NCI-H1694 treated with DMSO at 0.1 percent for 48 hours (cell line): ENCODE measurements at places on chromosomes 5 and 9.

GRCh38 chr5:103260951-103261350 lies 2.4 kb downstream of the MACIR start:
- no peak for DNase-seq

DNA sequence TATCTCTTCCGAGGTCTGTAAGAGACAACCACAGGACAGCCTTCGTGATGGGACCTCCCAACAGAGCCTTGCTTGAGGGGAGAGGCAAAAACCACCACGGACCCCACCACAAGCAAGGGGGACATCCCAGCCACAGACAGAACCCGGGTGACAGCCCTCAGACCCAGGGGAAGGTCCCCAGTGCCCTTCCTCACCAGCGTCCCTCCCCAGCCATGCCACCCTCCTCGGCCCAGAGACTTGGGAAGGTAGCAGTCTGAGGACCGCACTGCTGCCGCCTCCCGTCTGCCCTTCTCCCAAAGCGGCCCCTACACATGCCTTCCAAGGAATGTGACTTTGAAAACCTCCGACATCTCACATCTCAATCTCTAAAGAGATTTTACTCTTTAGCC lies 13.4 kb downstream of the IPPK start:
- no peak for DNase-seq

- no peak for DNase-seq
Observed at GRCh38 chr5:177489119-177489716, 8.2 kb downstream of the PDLIM7 start.

DNA sequence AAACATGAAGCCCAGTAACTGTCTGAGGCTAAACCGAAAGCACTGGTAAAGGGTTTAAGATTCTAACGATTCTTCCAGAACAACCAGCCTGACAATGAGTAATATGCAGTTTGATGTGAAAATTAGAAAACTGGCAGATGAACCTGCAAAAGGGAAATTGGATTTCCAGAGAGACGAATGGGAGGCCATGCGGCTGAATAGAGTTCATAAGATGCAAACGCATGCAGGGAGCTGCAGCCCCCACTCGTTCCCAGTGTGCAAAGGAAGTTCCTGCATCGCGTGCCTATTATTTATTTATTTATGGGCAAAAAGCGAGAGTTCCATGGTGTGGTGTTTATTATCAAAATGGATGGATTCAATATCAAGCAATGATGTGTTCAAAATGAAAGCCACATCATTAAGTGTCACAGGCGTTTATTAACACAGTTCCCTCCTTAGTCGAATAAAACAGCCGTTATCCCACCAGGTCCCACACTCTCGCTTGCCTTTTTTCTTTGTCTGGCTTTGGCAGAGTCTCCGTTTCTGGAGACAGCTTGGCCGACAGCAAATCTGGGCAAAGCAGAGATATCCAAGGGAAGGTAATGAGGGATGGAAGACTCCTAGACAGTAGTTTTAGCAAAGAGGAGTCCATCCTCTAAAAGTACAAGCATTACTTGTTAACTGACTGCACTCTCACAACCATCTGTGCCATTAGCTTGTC lies 451.4 kb downstream of the KDM4C start:
- no peak for DNase-seq

DNA sequence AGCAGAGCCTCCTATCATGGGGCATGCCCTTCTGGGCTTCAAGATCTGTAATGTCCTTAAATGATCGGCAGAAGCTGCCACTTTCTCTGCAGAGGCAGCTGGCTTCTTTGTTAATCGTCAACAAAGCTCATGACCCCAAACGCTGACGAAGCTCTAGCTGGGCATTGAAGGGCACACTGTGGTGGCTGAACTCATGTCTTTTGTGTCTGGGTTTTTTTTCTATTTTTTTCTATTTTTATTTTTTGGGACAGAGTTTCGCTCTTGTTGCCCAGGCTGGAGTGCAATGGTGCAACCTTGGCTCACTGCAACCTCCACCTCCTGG lies 65.2 kb upstream of the ASS1 start:
- no peak for DNase-seq
